Esophagus muscularis mucosa (tissue), 4 donors: ENCODE measurements at places on chromosomes 16 and 17.

DNA sequence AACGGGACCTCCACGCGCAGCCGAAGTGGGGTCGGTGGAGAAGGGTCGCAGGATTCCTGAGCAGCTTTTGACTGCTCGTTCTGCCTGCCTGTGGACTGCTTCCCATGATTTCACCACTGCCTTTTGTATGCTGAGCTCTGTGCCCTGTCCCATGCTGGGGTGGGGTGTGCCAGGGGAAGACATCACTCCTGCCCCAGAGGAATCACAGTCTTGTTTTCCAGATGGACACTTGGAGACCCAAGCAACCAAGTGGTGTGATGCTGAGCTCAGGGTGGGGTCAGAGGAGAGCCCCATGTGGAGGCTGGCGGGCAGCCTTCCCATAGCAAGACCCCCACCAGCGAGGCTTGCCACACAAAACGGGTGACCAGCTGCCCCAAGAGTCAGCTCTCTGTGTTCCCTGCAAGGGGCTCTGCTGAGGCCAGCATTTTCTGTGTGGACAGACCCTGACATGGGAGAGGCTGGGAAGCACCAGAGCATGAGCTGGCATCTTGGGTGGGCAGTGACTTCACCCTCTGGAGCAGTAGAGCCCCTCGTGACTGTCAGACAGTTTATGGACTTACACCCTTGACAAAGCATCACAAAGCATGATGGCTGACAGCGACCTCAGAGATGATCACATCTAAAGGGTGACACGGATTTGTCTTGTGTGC is 111.9 kb downstream of the GNAO1 start:
- no peak overlapping the region for H3K4me3 ChIP-seq
- DNase-seq, result no peak
- H3K4me1 ChIP-seq, result peaks cover 10% of the 10 kb centered on the region
- no peaks in the 10 kb centered on the region for H3K36me3 ChIP-seq
- H3K27ac ChIP-seq, result no peak overlapping the region

- no peaks in the 10 kb centered on the region for H3K27me3 ChIP-seq
- no peak for DNase-seq
- peaks cover 50% of the 10 kb centered on the region for H3K4me1 ChIP-seq
- H3K27ac ChIP-seq, result peak overlapping the region; percentile 60
- no peaks in the 10 kb centered on the region for H3K36me3 ChIP-seq
- no peak overlapping the region for H3K4me3 ChIP-seq
These were observed 205.5 kb downstream of the NTN1 start for GRCh38 chr17:9226794-9227135.

- H3K4me1 ChIP-seq, result peaks cover 19% of the 10 kb centered on the region
- DNase-seq, result no peak
- H3K4me3 ChIP-seq, result no peak overlapping the region
- H3K36me3 ChIP-seq, result no peaks in the 10 kb centered on the region
These were observed 121.9 kb upstream of the HS3ST2 start for GRCh38 chr16:22692034-22692433.

DNA sequence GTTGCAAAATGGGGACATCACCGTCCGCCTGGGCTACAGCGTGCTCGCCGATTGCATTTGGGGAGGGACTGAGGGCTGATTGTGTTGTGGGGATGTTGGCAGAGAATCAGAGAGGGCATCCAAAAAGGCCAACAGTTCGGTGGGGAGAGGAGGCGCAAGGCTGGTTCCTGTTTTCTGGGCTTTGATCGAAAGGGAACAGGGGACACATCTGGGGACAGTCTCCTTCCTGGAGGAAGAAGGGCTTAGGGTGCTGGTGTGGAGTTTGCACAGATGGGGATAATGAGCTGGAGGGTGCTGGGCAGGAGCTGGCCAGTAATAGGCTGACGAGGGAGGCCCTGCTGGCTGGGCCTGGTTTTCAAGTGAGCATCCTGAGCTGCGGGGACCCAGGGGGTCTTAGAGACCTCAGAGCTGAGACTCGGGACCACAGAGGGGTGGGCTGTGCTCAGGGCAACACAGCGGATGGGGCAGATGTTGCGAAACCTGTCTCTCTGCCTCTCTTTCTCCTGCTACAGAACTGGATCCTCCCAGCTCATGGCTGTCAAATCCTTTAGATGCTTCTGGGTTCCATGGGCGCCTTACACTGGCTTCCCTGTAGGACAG is 288.7 kb downstream of the SEC14L1 start:
- peak overlapping the region; percentile 97 for H3K27ac ChIP-seq
- no peak for DNase-seq
- no peak overlapping the region for H3K4me3 ChIP-seq
- no peaks in the 10 kb centered on the region for H3K27me3 ChIP-seq

- no peak for DNase-seq
- peaks cover 5% of the 10 kb centered on the region for H3K36me3 ChIP-seq
- H3K27me3 ChIP-seq, result peaks cover 76% of the 10 kb centered on the region
- H3K4me3 ChIP-seq, result no peak within 1 kb of the TSS
These were observed at the start of gene CD7 for GRCh38 chr17:82317394-82318168. Gene CD7, minus strand, starts transcription at chr17:82317608. Its CDS starts 113 bp downstream, at chr17:82317495.

GRCh38 chr17:8949061-8949661 is 16.3 kb downstream of the PIK3R5 start:
- no peak overlapping the region for H3K27ac ChIP-seq
- no peaks in the 10 kb centered on the region for H3K36me3 ChIP-seq
- H3K4me1 ChIP-seq, result no peaks in the 10 kb centered on the region
- H3K27me3 ChIP-seq, result no peaks in the 10 kb centered on the region
- no peak for DNase-seq
- no peak overlapping the region for H3K4me3 ChIP-seq
